Tracheal epithelial cell (primary cell): ENCODE measurements at places on chromosomes 5 and 9. TPM values are rescaled to one million over a fixed set of nuclear protein-coding genes. Genes with fewer than 3 reads are reported as not detected.

ZNF454 gene
- 0.48 and 0.64 TPM in 2 replicates for total RNA-seq

C5orf24 gene
- total RNA-seq: 27.2 and 30.9 TPM in 2 replicates

RGS7BP gene
- not detected in 2 replicates for total RNA-seq

FCN2 gene
- not detected in 2 replicates for total RNA-seq

SKP1 gene
- total RNA-seq: 145 and 193 TPM in 2 replicates

HIGD2A gene
- 31.1 and 42.0 TPM in 2 replicates for total RNA-seq

TRIM36 gene
- 1.3 and 3.6 TPM in 2 replicates for total RNA-seq

GLDC gene
- 0.43 and 22.9 TPM in 2 replicates for total RNA-seq

SCGB3A1 gene
- 1.3 TPM in 1 of 2 replicates, not detected in the other for total RNA-seq

AK1 gene
- total RNA-seq: 23.6 and 37.9 TPM in 2 replicates

NIM1K gene
- total RNA-seq: 0.24 TPM in 1 of 2 replicates, not detected in the other

NRG2 gene
- 0.24 and 0.64 TPM in 2 replicates for total RNA-seq

TMC1 gene
- total RNA-seq: not detected in 2 replicates

RPS14 gene
- 4,679 and 5,221 TPM in 2 replicates for total RNA-seq

SAPCD2 gene
- total RNA-seq: 1.1 and 4.1 TPM in 2 replicates

TMEM174 gene
- total RNA-seq: not detected in 2 replicates

OR2Y1 gene
- not detected in 2 replicates for total RNA-seq

SPRY4 gene
- 3.2 and 3.6 TPM in 2 replicates for total RNA-seq

SPATA31A7 gene
- total RNA-seq: not detected in 2 replicates
